ENCODE measurements at places on chromosomes 12 and 14.

GRCh38 chr14:52220924-52221811, 46.3 kb upstream of the PTGDR start:
- DNase-seq, result no peak

- DNase-seq, result no peak
Observed at GRCh38 chr12:4160314-4161040, 113.1 kb upstream of the CCND2 start.

GRCh38 chr12:39240587-39240986, 202.3 kb downstream of the KIF21A start:
- DNase-seq, result no peak

- no peak for DNase-seq
Observed at GRCh38 chr12:130307859-130308258, 29.8 kb upstream of the PIWIL1 start.

DNA sequence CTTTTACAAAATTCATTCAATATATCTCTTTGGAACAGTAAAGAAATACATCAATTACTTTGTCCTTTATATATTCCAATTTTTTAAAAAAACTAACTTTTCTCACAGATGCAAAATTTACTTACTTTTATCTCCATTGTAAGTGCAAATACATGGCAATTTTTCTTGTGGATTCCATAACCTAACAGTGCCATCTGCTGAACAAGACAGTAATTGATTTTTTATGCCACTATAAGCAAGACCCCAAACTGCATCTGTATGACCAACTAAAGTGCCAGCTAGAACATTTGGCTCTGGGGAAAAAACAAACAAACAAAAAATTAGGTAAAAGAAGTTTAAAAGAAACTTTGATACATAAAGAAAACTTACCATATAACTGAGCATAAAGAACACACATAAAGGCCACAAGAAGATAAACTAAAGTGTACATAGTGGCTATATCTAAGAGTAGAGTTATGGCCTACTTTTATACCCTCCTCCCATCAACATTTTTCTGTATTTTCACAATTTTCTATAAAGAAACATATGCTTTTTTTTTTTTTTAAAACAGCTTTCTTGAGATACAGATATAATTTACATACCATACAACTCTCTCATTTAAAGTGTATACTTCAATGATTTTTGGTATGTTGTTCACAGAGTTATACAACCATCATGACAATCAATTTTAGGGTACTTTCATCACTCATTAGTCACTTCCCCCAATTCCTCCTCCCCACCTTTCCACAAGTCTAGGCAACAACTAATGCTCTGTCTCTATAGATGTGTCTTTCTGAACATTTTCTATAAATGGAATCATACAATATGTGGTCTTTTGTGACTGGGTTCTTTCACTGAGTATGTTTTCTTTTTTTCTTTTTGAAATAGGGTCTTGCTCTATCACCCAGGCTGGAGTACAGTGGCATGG, 32.6 kb downstream of the COCH start:
- DNase-seq, result no peak

- no peak for DNase-seq
Observed at GRCh38 chr12:116545144-116545543, 14.0 kb upstream of the MAP1LC3B2 start.

- DNase-seq, result no peak
Observed at GRCh38 chr12:107657133-107657532, 28.5 kb upstream of the PWP1 start.

- no peak for DNase-seq
Observed at GRCh38 chr12:114371733-114372132, 34.2 kb downstream of the TBX5 start.

GRCh38 chr14:101449114-101449513, 112.2 kb upstream of the DIO3 start:
- no peak for DNase-seq

DNA sequence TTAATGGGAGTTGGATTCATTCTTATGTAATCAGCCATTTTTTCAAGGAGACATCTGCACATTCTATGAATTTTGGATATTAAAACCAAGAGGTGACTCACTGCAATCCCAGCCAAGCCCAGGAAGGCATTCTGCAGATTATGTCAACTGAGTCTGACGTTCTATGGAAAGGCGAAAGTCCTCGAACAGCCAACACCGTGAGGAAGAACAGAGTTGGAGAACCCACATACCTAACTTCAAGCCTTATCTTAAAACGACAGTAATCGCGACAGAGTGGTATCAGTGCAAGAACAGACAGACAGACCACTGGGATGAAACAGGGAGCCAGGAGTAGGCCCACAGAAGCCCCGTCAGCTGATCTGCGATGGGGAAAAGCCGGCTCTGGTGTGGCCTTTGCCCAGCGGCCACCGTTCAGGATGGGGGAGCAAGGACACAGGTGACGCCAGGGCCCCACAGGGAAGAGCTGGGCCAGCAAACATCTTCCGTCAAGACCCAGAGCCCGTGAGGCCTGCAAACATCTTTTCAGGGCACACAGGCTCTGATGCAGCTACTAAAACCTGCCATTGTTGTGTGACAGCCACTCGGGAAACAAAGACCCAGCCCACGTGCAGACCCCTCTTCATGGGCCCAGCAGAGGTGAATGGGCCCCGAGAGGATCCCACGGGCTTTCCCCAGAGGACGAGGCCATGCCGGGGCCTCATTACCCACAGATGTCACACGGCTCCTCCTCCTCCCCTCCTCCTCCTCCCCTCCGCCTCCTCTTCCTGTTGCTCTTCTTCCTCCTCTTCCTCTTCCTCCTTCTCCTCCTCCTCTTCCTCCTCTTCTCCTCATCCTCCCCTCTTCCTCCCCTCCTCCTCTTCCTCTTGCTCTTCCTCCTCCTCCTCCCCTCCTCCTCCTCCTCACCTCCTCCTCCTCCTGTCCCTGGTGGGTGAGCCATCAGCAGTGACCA, 277.6 kb downstream of the ADGRD1 start:
- DNase-seq, result no peak

- no peak for DNase-seq
Observed at GRCh38 chr12:123979566-123979965, 6.6 kb downstream of the ZNF664 start.

- no peak for DNase-seq
Observed at GRCh38 chr14:55711175-55711811, 131.3 kb downstream of the KTN1 start.

GRCh38 chr14:50823762-50824636, 7.0 kb downstream of the NIN start:
- DNase-seq, result no peak

GRCh38 chr12:121392325-121392716, 7.6 kb upstream of the RNF34 start:
- DNase-seq, result no peak

DNA sequence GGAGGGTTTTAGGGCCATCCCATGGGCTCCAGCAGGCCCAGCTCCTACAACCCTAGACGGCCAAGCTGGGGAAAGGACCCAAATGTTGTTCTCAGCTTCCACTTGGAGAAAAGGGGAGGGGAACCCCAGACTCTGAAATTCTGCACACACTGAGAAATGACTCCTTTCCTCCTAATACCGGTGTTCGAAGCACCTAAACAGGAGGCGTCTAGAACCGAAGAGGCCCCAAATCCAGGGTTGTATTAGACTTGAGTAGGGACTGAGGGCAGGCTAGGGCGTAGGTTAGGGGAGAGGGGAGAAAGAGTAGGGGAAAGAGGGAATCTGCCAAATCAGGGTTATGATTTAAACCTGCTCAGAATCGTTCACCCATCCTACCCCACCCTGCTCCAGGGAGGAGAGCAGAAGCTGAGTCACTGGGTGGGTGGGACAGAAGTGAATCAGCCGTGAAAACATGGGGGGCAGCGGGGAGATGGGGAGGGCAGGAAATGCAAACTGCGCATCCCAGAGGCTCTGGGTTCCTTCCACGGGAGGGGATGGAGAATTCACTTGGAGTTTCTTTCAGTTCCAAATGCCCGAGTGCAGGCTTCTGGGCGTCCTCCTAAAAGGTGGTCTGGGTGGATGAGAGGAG, 1.0 kb downstream of the IGFBP6 start:
- peak; percentile 59 for DNase-seq

DNA sequence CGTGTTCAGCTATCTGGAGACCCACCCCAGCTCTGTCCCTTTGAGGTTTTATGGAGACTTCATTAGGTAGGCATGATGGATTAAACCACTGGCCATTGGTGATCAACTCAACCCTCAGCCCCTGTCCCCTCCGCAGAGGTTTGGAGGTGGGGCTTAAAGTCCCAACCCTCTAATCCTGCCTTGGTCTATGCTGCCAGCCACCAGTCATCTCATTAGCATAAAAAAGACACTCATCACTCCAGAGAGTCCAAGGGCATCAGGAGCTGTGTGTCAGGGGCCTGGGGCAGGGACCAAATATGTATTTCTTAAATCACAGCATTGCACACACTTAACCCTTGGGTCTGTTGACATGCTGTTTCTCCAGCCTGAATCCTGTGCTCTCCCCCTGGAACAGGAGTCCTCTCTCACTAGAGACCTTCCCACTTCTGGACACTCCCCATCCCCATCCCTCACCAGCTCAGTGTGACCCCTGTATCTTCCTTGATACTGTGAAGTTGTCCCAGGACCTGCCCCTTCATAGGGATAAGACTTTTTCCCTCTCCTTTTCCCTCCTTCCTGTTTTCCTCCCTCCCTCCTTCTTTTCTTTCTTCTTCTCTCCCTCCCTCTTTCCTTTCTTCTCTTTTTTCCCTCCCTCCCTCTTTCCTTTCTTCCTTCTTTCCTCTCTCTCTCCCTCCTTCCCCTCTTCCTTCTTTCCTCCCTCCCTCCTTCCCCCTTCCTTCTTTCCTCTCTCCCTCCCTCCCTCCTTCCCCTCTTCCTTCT, 54.7 kb upstream of the CLMN start:
- no peak for DNase-seq

DNA sequence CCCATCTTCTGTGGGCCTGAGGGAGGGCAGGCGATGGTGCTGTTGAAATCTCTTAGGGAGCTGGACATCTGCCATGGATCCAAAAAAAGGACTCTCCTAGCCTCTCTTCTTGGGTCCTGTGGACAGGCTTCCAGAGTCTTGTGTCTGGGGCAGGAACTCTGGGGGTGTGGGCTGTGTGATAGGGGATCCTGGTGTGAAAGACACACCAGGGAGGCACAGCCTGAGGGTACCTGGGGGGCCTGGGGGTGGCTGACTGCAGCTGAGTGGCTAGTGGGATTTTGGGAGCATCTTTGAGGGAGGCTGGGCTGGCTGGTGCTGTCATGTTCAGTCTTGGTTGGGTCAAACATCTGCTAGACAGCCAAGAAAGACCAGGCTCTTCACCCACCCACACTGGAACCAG, 1.8 kb upstream of the KRT83 start:
- no peak for DNase-seq

DNA sequence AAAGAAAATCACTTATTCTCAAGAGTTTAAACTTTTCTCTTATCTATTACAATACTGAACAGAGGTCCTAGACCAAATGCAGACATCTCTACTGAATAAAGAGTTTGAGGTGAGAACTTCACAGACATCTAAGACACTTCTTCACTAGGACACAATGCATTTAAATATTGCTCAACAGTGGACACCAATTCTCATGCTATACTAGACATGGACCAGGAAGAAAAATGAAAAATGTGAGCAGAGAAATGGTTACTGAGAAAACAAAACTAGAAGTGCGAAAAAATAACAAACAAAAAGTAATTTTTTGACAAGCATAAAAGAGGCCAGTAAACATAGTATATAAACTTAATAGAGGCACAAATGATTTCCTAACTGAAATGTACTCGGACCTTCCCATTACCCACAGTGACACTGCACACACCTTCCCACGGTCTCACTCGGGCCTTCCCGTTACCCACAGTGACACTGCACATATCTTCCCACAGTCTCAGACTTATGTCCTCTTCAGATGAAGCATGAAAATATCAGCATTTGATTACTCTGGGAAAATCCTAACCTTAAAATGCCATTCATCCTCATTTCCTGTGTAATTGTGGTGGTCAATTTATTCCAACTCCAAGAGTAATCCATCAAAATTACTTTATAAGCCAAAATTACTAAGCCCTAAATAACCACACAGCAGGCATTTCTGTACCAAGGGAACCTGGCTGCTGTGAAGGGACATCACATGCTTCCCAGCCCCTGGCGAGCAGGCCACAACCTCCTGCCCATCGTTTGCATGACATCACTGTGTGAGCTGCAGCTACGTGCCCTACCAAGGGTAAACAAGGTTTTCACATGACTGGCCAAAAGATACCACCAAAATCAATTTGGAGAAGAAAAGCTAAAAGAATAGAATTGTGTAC, 6.4 kb downstream of the SLC15A4 start:
- DNase-seq, result no peak

DNA sequence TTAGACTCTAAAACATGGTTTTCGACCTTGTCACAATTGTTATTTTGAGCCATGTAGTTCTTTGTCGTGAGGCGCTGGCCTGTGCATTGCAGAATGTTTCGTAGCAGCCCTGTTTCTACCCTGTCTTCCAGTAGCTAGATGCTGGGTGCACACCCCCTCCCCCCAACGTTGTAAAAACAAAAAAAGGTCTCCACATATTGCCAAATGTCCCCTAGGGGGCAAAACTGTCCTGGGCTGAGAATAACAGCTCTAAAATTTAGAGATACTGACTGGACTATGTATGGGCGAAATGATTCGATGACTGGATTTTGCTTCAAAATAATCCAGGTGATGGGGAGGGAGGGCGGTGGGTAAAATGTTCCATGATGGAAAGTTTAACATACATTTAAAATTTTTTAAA, 126.1 kb upstream of the FUT8 start:
- DNase-seq, result no peak

DNA sequence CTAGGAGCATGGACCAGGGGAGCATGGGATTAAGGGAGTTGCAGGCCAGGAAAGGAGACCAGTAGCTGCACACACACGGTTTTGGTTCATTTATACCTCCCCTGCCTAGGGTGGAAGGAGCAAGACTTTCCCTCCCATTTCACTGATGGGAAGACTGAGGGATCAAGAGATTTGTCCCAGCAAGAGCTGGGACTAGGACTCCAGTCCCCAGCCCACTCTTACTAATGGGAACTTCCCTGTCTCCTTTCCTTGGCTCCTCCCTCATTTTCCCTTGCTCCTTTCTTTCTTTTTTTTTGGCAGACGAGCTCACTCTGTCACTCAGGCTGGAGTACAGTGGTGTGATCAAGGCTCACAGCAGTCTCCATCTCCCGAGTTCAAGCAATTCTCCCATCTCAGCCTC, 13.0 kb downstream of the SCNN1A start:
- DNase-seq, result no peak

- no peak for DNase-seq
Observed at GRCh38 chr14:103138301-103139131, 15.3 kb downstream of the TNFAIP2 start.

GRCh38 chr14:96078625-96079016, 39.5 kb downstream of the C14orf132 start:
- no peak for DNase-seq

GRCh38 chr14:55265197-55265596, 6.0 kb upstream of the FBXO34 start:
- no peak for DNase-seq

GRCh38 chr12:127078577-127079350, 1188.2 kb upstream of the TMEM132C start:
- DNase-seq, result no peak

DNA sequence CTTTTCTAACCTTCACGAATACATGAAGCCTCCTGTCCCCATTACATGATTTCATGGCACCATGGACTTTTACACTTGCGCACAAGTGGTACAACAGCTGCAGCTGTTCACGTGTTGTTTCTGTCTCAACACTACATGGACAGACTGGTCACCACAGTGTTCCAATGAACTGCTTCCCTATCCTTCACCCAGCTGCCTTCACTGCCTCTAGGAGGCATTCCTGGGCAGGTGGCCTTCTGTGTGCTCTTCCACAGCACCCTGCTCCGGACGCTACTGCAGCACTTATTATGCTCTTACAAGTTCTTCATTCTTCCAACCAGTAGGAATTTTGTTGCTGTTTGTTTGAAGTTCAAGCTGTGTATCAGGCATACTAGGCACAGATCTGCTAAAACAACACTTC, 1.5 kb downstream of the MTERF2 start:
- no peak for DNase-seq
